GM13977 (cell line): ENCODE measurements at places on chromosomes 1 and 21.

GRCh38 chr1:105396001-105396400, 1646.3 kb downstream of the AMY1C start:
- no peak for DNase-seq

- no peak for DNase-seq
Observed at GRCh38 chr1:82225421-82226185, 424.9 kb downstream of the ADGRL2 start.

GRCh38 chr1:228142701-228143136, 2.6 kb downstream of the GUK1 start:
- DNase-seq, result peak; percentile 9

GRCh38 chr1:110258734-110259133, 48.6 kb downstream of the KCNC4 start:
- DNase-seq, result no peak

- no peak for DNase-seq
Observed at GRCh38 chr1:239418681-239419080, 32.3 kb downstream of the CHRM3 start.

DNA sequence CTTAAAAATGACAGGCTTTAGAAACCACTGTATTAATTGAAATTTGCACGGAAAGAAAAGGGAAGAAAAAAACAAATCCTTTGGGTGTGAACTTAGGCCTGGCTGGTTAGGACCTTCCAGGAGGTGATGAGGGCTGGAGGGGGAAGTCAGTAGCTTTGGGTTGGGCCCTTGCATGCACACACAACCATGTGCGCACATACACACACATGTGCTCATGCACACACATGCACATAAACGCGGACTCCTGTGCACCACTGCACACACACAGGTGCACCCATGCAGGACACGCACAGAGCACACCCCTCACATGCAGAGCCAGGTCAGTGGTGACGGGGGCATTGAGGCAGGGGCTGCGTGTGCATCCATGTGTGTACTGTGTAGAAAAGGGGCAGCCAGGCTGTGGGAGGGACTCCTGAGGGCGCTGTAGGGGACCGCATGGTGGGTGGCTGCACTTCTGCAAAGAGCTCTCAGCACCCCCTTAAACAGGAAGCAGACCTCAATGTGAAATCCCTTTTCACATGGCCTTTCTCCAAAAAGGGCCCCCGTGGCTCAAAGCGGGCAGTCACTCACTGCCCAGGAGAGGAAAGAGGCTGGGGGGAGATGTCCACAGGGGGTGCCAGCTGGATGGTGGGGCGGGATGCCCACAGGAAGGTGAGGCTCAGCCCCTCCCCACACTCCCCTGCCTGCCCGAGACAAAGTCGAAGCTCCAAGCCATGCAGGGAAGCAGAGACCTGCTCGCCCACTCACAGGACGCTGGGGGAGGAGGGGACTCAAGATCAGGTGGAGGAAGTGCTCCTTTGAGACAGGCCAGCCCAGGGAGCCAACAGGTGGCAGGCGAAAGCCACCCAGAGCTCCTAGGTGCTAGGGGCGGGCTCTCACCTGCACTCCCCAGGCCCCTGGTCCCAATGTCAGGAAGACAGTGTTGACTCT, 95.2 kb downstream of the ITPKB start:
- DNase-seq, result peak; percentile 79

DNA sequence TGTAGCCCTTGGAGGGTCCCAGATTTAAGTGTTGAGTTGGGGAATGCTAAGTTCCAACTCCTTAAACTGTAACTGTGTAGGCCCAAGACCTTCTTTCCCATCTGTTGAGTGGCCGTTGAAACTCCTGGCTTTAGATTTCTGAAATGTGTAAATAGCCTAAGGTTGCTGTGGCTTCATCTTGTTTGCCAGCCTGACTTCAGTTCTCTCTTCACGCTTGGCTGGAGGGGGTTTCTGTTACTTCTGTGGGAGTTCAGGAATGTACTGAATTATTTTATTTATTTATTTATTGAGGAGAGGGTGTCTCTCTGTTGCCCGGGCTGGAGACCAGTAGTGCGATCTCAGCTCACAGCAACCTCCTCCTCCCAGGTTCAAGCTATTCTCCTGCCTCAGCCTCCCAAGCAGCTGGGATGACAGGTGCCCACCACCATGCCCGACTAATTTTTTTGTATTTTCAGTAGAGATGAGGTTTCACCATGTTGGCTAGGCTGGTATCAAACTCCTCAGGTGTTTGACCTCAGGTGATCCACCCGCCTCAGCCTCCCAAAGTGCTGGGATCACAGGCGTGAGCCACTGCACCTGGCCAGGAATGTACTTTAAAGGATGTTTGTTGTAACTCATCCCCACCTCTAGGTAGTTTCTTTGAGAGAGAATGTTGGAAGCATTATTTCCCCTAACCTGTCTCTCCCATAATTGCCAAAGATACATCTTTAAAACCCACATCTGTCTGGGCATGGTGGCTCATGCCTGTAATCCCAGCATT, 5.9 kb downstream of the TTC39A start:
- no peak for DNase-seq

GRCh38 chr1:89682611-89683010, 49.7 kb downstream of the LRRC8C start:
- DNase-seq, result no peak
